IMR-90 (cell line): ENCODE measurements at places on chromosomes 13 and 19. TPM values are rescaled to one million over a fixed set of nuclear protein-coding genes. Genes with fewer than 3 reads are reported as not detected.

DNA sequence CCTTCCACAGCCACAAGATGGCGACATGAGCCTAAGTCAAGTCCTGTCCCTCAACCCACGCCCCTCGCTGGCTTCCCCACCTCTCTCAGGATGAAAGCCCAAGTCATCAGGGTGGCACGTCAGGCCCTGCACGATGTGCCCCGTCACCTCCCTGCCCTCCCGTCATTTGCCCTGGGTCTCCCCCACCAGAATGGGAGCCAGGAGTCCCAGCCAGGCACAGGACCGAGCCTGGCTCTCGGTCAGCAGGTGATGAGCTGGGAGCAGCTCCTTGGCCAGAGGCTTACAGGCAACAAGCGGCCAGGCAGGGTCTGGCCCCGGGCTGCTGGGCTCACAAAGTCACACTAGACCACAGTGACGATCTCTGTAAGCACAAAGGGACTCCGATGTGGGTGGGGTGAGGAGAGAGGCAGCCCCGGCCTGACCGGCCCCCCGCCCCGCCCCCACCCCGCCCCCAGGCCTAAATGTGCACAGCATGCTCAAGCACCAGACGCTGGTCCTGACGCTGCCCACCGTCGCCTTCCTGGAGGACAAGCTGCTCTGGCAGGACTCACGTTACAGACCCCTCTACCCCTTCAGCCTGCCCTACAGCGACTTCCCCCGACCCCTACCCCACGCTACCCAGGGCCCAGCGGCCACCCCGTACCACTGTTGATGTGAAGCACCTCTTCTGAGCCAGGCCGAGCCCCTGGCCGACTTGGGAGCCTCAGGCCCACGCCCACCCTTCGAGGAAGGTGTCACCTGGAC, 7.3 kb downstream of the MRPL4 start:
- H3K27me3 ChIP-seq, result no peaks in the 10 kb centered on the region
- H3K27ac ChIP-seq, result no peak overlapping the region
- peak; percentile 85 for DNase-seq
- H3K4me1 ChIP-seq, result no peaks in the 10 kb centered on the region
- no peak overlapping the region for H3K4me3 ChIP-seq

DNA sequence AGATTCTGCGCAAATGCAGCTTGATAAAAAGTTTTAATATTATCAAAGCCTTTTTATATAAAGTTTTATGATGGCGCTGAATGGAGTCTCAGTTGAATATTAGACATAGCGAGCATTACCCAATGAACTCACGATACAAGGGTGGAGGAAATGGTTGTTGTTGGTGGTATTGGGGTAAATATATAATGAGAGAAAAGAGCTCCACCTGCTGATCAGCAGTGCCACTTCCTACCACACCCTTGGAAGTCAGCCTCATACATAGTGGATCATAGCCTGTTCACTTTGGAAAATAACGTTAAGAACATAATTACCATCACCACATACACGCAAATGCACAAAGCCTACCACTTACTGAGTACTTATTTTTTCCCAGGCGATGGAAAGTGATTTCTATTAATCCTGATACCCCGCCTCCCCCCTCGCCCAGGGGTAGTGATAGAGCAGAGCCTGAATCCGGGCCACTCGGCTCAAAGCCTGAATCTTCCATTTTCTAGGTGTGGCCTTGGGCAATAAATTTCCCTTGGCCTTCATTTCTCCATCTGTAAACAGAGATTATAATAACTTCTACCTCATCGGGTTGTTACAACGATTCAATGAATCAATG, 358.3 kb downstream of the KLF5 start:
- H3K4me3 ChIP-seq, result no peak overlapping the region
- no peaks in the 10 kb centered on the region for H3K27me3 ChIP-seq
- H3K36me3 ChIP-seq, result no peaks in the 10 kb centered on the region
- no peak for DNase-seq
- H3K4me1 ChIP-seq, result no peaks in the 10 kb centered on the region

NDUFA3 gene
- total RNA-seq, result 7.9 and 24.7 TPM in 2 replicates

ZNF554 gene
- 1.9 and 3.0 TPM in 2 replicates for total RNA-seq

PEAK3 gene
- under 0.01 TPM in 1 of 2 replicates, not detected in the other for total RNA-seq
